ENCODE measurements at places on chromosomes 3 and 15.

- DNase-seq: no peak
These were observed 22.4 kb upstream of the SRP14 start for GRCh38 chr15:40061212-40061901.

DNA sequence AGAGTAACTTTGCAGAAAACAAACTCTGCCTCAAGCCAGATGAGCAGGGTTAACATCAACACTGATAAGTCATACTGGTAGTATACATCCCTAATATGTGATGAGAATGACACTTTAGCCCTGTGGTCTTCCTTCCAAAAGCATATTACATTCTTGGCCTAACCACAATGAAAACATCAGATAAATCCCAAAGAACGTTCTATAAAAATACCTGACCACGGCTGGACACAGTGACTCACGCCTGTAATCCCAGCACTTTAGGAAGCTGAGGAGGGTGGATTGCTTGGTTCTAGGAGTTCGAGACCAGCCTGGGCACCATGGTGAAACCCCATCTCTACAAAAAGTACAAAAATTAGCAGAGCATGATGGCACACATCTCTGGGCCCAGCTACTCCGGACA lies 4.7 kb downstream of the TMCC1 start:
- DNase-seq: no peak

DNA sequence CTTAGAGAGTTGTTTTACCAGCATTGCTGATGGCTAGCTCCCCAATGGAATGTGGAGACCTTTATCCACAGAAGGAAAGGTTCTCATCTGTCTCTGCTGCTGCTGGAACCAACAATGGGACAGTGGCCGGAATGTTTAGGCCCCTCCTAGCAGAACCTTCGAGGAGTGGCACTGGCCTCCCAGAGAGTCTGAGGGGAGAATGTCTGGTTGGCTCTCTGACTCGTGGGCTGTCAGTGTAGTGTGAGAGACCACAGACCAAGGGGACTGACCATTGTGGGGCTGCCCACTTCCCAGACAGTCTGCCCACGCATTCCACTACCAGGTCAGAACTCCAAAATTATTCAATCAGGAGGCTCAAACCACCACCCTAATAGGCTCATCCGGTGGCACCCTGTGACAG lies 5.1 kb downstream of the RASL12 start:
- no peak for DNase-seq

- no peak for DNase-seq
These were observed 9.4 kb downstream of the SEMA3G start for GRCh38 chr3:52435246-52436101.

- DNase-seq: no peak
These were observed 10.7 kb upstream of the DHX36 start for GRCh38 chr3:154334973-154335420.

DNA sequence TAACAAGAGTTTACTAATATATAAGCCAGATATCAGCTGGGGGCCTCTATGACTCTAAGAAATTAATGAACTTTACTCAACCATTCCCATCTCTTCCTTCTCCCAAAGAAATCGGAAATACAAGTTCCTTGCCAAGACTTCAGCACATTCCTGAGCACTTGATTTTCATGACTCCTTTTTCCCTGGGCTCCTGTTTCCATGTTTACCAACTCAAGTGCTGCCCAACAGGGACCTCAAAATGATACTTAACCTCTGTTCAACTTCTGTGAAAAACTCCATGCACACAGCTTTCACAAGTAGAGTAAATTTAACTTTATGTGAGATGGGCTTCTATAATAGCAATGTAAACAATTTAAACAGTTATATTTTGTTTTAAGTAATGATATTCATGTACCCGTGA lies 315.8 kb upstream of the CDIN1 start:
- no peak for DNase-seq

GRCh38 chr3:124563376-124563775 lies 166.9 kb upstream of the UMPS start:
- no peak for DNase-seq

GRCh38 chr3:121155028-121155427 lies 247.0 kb downstream of the STXBP5L start:
- no peak for DNase-seq

DNA sequence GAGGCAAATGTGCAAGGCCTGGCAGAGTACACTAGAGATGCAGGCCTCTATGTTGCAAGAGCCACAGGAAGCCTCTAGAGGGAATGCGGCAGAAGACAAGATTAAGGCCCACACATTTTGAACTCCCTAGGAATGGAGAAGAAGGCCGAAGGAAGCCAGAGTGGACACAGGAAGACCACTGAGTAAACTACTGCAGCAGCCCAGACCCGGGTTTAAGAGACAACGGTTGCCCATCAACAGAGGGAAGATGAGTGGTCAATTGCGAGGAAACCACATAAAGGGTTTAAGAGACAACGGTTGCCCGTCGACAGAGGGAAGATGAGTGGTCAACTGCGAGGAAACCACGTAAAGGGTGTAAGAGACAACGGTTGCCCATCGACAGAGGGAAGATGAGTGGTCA lies 14.6 kb downstream of the CHSY1 start:
- DNase-seq: no peak

DNA sequence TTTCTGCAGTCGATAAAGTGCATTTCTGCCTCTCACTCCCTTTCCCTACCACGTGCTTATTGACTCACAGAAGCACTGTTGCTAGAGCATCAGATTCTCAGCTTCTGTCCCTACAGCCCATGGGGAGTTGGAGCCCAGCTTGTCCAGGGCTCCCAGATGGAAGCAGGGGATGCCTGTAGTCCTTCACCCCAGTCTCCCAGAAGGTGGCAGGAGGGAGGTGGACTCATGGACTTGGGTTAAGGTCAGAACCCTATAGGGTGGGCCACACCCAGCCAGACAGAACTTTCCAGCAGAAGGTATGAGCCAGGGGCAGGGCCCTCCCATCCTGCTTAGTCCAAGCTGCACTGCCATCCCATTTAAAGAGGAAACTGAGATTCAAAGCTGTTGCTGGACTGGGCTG lies 33.1 kb upstream of the SEMA3F start:
- DNase-seq: no peak

DNA sequence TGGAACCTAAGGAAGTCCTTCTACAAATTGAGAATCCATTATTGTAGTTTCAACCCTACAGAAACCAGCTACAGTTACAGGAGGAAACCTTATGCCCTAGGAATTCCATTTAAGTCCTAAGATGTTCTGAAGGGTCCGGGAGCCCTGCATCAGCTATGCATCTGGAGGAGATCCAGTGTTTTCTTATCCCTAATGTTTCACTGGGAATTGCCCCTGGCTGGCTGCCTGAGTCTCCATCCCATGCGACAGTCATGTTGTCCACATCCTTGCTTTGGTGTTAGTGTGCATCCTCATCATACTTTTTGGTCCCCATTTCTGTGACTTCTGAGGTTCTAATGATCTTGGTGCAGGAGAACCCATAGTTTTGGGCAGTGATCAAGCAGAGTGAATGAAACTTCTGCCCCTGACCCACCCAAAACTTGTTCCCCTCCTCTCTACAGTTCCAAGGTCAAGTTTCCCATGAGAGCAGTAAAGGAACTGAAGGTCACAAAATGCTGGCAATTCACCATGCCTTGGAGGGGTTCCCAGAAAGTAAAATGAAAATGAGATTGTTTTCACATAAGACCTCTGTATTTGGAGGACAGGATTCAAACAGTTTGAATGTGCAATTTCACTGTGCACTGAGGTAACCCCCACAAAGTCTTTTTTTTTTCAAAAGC lies 121.9 kb upstream of the PHLDB2 start:
- DNase-seq: no peak

Measured in activated CD4-positive, alpha-beta T cell treated with anti-CD3 and anti-CD28 coated beads for 1 hour (primary cell).